ENCODE measurements at places on chromosomes 3 and 15.

DNA sequence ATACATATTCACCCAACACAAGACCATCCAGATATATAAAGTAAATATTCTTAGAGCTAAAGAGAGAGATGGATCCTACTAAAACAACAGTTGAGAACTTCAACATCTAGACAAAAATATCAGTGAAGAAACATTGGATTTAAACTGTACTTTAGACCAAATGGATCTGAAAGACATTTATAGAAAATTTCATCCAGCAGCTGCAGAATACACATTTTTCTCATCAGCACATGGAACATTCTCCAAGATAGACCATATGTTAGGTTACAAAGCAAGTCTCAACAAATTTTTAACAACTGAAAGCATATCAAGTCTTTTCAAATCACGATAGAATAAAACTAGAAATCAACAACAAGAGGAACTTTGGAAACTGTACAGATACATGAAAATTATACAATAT, 369.0 kb upstream of the CCDC54 start:
- DNase-seq: no peak

GRCh38 chr3:172846103-172846561, 95.6 kb downstream of the ECT2 start:
- no peak for DNase-seq

DNA sequence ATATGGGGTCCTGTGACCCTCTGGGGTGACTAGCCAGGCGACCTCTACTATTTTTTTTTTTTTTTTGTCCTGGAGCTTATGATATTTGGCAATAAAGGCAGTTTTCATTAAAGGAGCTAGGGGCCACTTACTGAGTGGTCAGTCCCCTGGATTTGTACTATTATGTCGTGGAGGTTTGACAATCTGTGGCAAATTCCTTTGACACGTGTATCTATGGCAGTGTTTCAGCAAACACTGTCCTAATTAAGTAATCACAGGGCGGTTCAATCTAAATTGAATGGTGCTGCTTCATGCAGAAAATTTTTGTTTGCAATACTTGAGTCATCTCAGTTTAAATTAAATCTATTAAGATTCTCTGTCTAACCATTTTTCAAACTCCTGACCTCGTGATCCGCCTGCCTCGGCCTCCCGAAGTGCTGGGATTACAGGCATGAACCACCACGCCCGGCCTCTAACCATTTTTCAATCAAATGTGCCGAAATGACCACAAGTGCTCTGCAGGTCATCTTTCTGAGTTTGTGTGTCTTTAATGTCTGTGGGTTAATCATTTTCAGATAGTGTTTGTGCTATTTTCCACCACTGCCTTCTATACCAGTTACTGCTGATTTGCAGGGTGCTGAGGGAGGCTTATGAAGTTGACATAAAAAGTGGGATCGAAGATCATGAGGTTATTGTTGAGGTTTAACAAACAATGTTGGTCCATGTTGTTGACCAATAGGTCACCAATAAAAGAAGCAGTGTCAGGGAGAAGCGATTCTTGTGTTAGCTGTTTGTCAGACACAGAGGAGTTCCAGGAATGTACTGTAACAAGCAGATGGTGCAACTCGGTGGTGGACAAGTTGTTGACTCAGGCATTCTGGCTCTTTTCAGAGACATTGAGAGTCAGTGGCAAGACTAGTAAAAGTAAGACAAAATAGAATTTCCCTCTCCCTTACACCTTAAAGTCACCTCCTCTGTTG, 18.6 kb upstream of the SLC2A2 start:
- peak; percentile 80 for DNase-seq

GRCh38 chr3:126935756-126936509, 47.0 kb upstream of the PLXNA1 start:
- DNase-seq: no peak
